Vein endothelial cell (primary cell): ENCODE measurements at places on chromosomes 2 and 18. TPM values are rescaled to one million over a fixed set of nuclear protein-coding genes. Genes with fewer than 3 reads are reported as not detected.

NEMP2 gene
- 2.4 and 4.2 TPM in 2 replicates for total RNA-seq

UGT1A5 gene
- not detected in 2 replicates for total RNA-seq

DSC2 gene
- not detected in 2 replicates for total RNA-seq

LRRC30 gene
- total RNA-seq: not detected in 2 replicates

NXPH2 gene
- total RNA-seq: not detected in 2 replicates

SIX2 gene
- under 0.01 and 0.10 TPM in 2 replicates for total RNA-seq

BMPR2 gene
- total RNA-seq: 121 and 133 TPM in 2 replicates

CRYBA2 gene
- total RNA-seq: not detected in 2 replicates

IL1R1 gene
- 2.0 and 4.2 TPM in 2 replicates for total RNA-seq

DYSF gene
- total RNA-seq: 148 and 182 TPM in 2 replicates
